Suprapubic skin (tissue), 4 donors: ENCODE measurements at places on chromosomes 2 and 18.

DNA sequence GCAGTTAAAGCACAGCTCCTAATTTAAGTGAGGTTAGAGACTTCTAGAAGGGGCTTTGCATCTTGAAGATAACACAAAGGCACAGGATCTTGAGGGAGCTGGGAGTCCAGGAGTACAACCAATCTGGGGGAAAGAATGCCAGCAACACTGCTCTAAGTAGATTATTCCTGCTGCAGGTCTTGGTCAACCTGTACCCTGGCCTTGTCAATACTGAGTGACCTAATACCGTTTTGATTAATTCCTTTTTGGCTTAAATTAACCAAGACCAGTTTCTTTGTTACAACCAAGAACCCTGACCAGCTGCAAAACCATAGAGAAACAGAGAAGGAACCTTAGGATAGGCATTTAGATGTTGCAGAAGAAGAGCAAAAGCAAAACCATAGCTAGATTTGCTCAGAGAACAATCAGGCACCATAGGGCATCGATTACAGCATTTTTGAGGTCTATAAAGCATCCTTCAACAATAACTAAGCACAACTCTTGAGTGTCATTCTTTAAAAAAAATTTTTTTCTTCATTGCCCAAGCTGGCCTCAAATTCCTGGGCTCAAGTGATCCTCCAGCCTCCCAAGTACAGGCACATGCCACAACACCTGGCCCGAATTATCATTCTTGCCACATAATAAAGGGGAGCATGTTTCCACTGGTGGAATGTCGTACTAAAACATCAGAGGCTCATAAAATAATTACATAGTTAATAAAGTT lies 6.3 kb downstream of the STARD7 start:
- no peak for DNase-seq

- DNase-seq = no peak
Observed at GRCh38 chr2:167293943-167294775, 405.9 kb downstream of the XIRP2 start.

- DNase-seq = no peak
Observed at GRCh38 chr2:64601785-64602391, 51.8 kb downstream of the SERTAD2 start.

GRCh38 chr2:71813807-71814470 lies 333.7 kb downstream of the CYP26B1 start:
- DNase-seq = no peak

- no peak for DNase-seq
Observed at GRCh38 chr2:19644763-19645162, 257.0 kb downstream of the TTC32 start.

- no peak for DNase-seq
Observed at GRCh38 chr2:9355716-9356115, 67.6 kb downstream of the ITGB1BP1 start.

DNA sequence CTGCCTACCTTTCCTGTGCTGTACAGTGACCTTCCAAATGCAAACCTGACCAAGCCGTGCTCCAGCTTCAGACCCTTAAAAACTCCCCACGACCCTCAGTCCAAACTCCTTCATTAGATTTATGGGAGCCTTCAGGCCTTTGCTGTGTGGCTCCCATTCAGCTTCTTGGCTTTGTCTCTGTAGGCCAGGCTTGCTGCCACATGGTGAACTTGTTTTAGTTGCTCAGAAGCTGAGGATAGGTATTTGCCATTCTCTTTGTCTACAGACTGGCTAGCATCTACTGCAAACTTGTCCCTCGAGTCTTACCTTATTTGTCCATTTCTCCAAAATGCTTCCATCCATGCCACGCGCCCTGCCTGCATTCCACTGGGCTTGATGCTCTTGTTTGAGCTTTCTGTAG lies 49.1 kb downstream of the SOX11 start:
- DNase-seq = no peak
